IPS DF 6.9 (cell line): ENCODE measurements at places on chromosomes 7 and 10.

GRCh38 chr7:134662166-134662870 lies 15.7 kb downstream of the BPGM start:
- no peak for DNase-seq

- DNase-seq = no peak
These were observed 119.2 kb downstream of the LRRC4 start for GRCh38 chr7:127911968-127912511.

DNA sequence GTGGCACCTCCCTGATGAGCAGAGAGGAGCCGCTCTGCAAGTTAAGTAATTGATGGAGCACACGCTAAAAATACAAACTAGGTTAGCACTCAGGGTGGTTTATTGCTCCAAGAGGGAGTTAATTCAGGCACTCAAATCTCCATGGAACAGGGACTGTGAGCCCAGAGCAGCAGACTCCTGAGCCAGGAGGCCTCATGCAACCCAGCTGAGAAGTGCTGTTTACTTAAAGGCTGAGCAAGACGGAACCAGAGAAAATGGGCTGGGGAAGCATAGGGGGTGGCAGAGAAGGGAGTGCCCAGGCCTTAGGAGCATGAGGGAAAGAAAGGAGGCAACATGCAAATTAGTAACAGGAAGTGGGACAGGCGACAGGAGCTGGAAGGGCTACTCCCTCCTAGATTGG lies 174.1 kb downstream of the KCNMA1 start:
- no peak for DNase-seq

- no peak for DNase-seq
These were observed 36.9 kb downstream of the ENTPD1 start for GRCh38 chr10:95792874-95793285.

DNA sequence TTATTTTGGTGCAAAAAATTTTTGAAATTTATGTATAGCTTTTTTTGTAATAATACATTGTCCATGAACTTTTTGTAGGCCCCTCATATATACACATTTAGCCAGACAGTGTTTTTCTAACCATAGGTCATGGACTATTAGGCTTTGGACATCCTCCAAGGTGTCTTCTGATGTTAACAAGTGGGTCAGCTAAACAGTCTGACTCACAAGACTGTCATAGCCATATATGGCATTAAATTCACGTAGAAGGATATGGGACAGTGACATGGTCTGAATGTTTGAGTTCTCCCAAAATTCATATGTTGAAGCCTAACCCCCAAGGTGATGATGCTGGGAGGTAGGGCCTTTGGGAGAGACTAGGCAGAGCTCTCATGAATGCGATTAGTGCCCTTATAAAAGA lies 14.0 kb upstream of the NUB1 start:
- DNase-seq = no peak

- DNase-seq = no peak
These were observed 92.5 kb downstream of the KLF6 start for GRCh38 chr10:3692387-3692999.

DNA sequence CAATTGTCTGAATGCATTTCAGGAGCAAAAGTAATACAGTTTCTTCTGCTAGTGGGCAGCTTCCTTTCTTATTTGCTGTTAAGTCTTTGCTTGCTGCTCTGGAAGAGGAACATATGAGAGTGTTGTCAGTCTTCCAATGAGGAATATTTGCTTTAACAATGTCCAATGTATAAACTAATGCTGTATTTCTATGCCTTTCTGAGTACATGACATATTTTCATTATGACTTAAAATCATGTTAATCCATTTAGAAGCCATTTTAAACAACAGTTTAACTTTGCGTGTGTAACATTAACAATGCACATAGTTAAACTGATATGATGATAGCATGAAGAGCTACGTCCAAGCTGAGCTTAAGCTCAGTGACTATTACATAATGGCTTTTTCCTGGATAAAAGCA lies 933.4 kb upstream of the GHITM start:
- DNase-seq = no peak

GRCh38 chr7:22676385-22676784 lies 50.6 kb upstream of the IL6 start:
- no peak for DNase-seq

DNA sequence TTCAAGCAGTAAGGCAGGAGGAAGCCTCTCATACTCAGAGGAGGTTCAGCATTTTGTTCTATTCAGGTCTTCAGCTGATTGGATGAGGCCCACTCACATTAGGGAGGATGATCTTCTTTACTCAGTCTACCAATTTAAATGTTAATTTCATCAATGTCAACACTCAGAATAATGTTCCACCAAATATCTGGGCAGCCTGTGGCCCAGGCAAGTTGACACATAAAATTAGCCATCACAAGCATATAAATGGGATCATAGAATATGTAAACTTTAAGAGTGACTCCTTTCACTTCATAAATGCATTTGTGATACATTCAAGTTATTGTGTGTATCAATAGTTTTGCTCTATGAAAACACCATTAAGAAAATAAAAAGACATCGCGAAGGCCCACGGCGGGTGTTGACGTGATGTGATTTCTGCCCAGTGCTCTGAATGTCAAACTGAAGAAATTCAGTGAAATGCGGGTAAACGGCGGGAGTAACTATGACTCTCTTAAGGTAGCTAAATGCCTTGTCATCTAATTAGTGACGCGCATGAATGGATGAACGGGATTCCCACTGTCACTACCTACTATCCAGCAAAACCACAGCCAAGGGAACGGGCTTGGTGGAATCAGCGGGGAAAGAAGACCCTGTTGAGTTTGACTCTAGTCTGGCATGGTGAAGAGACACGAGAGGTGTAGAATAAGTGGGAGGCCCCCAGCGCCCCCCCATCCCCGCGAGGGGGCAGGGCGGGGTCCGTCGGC lies 536.1 kb upstream of the AUTS2 start:
- DNase-seq = no peak
